IMR-90 (cell line): ENCODE measurements at places on chromosomes 2 and 18. TPM values are rescaled to one million over a fixed set of nuclear protein-coding genes. Genes with fewer than 3 reads are reported as not detected.

UPP2 gene
- polyA plus RNA-seq, result not detected in 2 replicates

- peak; percentile 72 for DNase-seq
Measured at GRCh38 chr2:145563741-145564615, 1044.1 kb upstream of the ZEB2 start.

DNA sequence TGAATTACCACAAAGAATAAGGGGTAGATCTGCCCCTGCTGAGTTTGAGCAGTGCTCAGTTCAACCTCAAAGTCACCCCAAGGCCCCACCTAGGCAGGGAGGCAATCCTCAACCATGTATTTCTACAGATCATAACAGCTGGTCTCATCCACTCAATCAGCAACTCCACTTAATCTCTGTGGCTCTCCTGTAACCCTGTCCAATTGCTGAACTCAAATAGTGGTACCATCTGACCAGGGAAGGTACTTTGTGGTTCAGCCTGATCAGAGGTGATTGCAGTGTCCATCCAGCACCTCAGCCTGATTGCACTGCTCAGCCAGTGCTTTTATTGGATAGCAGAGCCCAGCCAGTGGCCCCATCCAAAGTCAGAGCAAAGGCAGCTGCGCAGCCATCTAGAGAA is 91.0 kb upstream of the SLC4A10 start:
- no peak for DNase-seq

GRCh38 chr2:69588403-69588802 is 55.1 kb downstream of the AAK1 start:
- no peak for DNase-seq

DNA sequence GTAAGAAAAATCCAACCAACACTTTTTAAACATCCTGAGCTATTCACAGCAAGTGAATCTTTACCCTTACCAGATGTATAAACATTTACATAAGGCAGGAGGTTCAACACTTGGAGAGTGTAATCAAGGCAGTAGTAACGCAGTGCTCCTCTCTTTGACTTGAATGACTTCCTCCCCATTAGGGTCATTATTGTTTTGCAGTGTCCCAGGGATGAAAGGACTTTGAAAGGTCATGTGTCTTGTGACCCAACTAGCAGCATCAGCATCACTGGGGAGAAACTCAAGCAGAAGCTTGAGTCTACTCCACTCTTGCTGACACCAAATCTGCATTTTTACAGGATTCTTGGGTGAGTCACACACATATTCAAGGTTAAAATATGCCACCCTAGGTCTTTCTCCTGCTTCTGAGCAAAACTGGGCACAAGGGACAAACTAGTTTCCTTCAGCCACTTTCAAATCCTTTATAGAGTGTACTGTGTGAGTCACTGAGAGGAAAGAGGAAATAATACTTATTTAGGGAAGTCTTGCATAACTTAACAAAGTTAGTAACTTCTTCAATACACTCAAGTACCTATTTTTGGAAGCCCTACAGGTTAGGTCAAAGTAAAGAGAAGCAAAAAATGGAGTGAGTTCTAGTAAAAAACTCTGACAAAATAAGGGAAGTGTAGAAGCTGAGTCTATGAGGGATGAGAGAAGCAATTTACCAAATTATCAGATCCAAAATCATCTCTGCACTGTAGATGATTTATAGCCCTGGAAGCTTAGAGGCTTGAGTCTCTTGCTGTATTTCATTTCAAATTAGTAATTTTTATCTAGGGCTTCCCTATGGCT is 51.0 kb upstream of the EML4 start:
- peak; percentile 78 for DNase-seq

DNA sequence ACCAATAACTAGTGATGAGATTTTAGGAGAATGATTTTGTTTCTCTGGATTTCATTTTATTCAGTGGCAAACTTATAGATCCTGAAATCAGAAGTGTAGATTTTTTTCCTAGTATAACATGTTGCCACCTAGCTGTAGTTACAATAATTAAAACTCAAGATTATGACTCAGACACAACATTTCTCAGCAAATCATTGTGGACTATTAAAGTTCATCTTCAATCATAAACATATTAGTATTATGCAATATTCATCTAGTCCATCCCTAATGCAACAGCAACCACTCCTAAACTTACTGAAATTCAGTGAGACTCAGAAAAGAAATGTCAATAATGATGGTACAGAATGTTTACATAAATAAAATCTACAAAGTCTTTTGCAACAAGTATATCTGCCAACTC is 51.3 kb downstream of the USP34 start:
- no peak for DNase-seq

GRCh38 chr2:168660870-168661862 is 141.3 kb upstream of the NOSTRIN start:
- DNase-seq, result no peak
